ENCODE measurements at places on chromosomes 1 and 21.

- no peak for DNase-seq
These were observed 4.9 kb upstream of the MAPKAPK2 start for GRCh38 chr1:206679738-206680211.

GRCh38 chr1:193568512-193568911 is 382.1 kb upstream of the B3GALT2 start:
- no peak for DNase-seq

DNA sequence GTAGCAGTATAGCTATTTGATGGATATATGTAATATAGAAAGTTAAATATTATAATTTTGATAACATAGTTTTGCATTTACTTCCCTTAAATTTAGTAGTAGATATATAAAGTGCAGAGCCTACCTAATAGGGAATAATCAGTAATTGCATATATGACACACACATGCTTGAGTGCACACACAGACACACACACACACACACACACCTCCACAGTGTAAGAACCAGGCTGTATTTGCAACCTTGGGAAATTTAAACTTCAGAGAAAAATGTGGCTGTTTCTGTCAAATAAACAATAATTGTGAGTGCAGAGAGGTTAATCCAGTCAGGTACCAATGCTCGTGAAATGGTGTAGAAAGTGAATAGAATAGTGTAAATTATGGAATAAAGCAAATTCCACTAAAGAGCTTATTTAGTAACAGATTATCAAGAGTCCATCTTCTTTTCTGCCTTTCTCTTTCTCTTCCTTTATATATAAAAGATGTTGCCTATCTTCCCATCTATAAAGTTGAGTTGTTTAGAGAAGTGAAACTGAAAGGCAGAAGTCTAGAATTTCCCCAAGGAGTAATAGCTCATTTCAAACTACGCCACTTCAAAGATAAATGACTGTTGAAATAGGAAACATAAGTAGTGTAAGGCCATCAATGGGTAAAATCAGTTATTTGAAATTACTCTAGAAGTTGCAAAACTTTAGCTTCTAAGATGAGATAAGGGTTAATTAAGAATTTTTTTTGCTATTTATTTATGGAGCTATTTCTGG is 273.7 kb downstream of the SRGAP2C start:
- no peak for DNase-seq

GRCh38 chr1:163307479-163308171 is 14.1 kb upstream of the NUF2 start:
- DNase-seq, result no peak

Data from stimulated activated CD4-positive, alpha-beta T cell treated with anti-CD3 and anti-CD28 coated beads, Interleukin-15, amount 100 ng/mL, for 48 hours (primary cell).